AG04449 (cell line): ENCODE measurements at places on chromosomes 2 and 18.

- DNase-seq = no peak
Measured at GRCh38 chr2:61433606-61434005, 37.3 kb downstream of the USP34 start.

GRCh38 chr2:66303471-66303870 lies 131.5 kb upstream of the MEIS1 start:
- DNase-seq = no peak

- no peak for DNase-seq
Measured at GRCh38 chr2:85397925-85398331, 12.2 kb downstream of the CAPG start.

- no peak for DNase-seq
Measured at GRCh38 chr2:12538138-12538694, 178.5 kb upstream of the TRIB2 start.

- DNase-seq = no peak
Measured at GRCh38 chr2:70887550-70888246, 48.0 kb upstream of the ATP6V1B1 start.

DNA sequence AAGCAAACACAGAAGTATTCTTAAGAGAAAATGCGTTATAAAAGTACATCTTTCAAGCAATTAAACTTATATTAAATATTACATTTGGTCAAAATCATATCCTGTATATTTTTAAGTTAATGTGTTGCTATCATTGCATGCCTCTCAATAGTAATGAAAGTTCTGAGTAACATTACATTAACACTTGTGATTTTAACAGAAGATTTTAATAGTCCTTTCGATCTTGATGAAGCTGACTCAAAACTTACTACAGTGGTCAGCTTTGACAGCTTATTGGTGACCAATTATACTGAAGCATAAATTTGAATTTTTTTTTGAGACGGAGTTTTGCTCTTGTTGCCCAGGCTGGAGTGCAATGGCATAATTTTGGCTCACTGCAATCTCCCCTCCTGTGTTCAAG lies 303.3 kb downstream of the GALR1 start:
- DNase-seq = no peak

GRCh38 chr2:150126839-150127238 lies 360.6 kb downstream of the RND3 start:
- DNase-seq = no peak

- no peak for DNase-seq
Measured at GRCh38 chr2:61537277-61537949, 743 bp downstream of the XPO1 start.

DNA sequence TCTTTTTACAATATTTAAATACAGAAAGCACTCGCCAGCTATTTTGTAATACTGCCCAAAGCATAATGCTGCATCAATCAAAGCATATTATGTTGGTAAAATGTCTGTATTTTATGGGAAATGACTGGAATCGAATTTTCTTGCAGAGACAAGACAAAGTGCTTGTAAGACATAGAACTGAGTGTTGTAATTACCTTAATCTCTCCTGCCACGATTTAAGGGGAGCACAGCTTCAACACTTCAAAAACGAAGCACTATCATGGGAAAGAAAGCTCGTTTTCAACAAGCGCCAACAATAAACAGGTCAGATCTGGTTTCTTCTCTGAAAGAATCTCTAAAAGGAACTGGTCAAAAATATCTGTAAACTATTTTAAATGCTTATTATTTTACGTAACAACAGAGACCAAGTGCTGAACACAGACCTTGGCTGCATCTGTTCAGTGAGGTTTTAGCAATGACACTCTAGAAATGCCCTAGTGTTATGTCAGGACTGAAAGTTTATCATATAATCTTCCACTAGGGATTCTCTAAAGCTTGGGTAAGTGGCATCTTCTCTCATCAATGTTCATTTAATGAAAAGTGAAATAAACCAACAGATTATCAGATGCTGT lies 19.0 kb downstream of the RND3 start:
- no peak for DNase-seq

DNA sequence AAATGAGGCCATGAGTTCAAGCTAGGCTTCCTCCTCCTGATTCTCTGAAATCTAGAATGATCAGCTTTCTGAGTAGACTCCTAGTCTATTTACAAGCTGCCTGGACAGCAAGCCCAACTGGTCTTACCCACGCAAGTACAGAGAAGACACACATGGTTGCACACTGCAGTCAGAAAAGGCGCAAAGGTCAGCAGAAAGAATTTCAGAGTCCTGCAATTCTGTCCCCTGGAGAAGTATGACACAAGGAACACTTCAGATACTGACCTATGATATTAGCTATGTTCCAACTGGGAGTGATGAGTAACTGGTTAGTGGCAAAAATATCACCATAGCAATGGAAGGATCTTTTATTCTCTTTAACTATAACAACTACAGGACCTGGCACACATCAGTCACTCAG lies 336.1 kb upstream of the PKDCC start:
- DNase-seq = no peak

GRCh38 chr2:46669996-46670793 lies 190.8 kb downstream of the TMEM247 start:
- no peak for DNase-seq

DNA sequence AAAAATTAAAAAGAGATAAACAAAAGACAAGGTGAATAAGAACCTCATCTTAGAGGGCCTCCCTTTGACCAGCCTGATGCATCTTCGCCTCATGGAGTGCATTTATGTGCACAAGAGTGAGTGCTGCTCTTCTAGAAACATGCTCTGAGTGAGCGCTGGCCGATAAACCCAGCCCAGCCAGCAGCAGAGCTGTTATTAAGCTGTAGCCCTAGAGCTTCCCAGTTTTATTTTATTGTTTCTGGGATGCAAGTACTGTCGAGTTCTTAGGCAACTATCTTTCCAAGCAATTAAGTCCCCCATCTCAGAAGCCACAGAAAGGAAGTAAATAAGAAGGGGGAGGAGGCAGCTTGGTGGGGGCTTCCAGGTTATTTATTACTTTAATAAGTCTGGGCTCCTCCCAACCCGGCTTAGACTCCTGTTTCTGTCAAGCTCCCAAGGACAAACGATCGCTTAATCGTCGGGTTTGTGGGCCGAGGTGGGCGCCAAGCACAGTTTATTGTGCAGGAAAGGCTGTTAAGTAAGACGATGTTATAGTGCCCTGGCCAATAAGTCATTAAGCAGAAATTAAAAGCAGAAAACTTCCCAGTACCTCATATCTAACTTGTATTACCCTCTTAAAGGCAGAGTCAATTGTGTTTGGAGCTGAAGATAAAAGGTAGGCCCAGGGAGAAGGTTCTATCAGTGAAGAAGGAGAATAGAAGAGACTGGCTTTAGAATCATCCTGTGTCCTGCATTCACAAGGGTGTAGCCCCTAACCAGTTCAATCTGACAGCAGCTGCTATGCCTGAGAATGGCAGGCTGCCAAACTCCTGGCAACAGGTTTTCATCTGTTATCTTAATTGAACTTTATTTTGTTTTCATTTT lies 176.3 kb downstream of the PIK3C3 start:
- no peak for DNase-seq

DNA sequence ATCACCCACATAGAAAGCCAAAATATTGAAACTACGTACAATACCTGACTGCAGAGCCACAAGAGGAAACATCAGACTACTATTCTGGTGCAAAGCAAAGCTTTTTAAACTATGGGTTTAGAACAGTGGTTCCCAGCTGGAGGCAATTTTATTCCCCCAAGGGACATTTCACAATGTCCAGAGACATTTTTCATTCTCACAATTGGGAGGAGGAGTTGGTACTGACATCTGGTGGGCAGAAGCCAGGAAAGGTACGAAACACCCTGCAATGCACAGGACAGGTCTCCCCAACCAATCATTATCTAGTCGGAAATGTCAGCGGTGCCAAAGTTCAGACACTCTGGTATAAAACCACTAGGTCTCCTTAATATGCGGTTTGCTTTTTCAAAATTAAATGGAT lies 88.4 kb upstream of the ARL5A start:
- DNase-seq = no peak

GRCh38 chr2:59752071-59752470 lies 801.4 kb downstream of the BCL11A start:
- no peak for DNase-seq

DNA sequence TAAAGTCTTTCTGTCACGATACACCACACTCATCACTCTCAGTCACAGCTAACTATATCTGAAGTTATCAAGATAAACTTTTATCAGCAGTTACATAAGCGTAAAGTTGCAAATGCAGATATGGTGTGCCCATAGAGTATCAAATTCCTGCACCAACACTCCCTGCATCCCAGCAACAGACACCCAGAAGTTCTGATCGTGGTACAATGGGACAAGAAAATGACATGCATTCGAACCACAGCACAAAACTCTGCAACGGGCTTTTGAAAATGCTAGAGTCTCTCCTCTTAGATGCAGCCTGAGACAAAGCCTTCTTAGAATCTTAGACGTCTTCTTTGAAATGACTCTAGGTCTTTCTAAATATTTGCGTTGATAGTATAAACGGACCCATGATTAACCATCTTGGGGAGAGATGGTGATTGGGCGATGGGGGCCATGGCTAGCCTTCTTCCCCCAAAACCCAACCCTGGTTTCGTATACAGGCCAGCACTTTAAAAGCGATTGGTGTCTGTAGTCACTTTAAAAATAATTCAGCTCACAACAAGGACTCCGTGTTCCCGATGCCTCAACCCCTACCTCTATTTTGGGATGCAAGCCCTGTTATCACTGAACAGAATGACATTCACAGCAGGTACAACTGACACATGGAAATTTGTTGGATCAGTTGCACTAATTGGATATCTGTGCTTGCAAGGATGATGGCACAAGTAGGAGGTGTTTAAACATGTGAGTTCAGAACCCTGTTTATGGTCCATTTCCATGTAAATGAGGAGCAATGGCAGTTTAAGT lies 286.6 kb downstream of the MYT1L start:
- no peak for DNase-seq

DNA sequence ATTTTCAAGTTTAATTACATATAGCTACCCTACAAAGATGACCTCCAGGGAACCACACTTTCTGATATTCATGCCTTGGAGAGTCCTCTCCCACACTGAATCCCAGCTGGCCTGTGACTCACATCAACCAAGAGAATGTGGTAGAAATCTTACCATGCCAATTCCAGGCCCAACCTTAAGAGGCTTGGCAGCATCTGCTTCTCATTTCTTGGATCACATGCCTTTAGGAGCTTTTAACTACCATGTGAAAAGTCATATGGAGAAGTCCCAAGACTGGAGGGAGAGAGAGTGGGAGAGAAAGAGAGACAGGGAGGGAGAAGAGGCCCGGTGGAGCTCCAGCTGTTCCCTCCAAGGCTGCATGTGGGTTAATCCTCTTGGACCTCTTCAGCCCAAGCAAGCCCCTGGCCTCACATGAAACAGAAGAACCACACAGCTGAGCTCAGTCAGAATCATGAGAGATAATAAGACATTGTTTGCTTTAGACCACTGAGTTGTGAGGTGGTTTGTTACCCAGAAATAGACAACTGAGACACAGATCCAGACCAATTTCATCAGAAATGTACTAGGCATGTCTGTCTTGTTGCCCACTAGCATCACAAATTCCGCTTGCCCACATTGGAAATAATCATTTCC lies 190.7 kb downstream of the MTCL1 start:
- DNase-seq = peak; percentile 90

- DNase-seq = no peak
Measured at GRCh38 chr2:204329016-204329415, 216.3 kb upstream of the PARD3B start.

- no peak for DNase-seq
Measured at GRCh38 chr2:39136799-39137198, 15.9 kb upstream of the SOS1 start.

- no peak for DNase-seq
Measured at GRCh38 chr18:13180614-13181375, 37.8 kb upstream of the LDLRAD4 start.

GRCh38 chr2:71844967-71845366 lies 302.7 kb downstream of the CYP26B1 start:
- no peak for DNase-seq

DNA sequence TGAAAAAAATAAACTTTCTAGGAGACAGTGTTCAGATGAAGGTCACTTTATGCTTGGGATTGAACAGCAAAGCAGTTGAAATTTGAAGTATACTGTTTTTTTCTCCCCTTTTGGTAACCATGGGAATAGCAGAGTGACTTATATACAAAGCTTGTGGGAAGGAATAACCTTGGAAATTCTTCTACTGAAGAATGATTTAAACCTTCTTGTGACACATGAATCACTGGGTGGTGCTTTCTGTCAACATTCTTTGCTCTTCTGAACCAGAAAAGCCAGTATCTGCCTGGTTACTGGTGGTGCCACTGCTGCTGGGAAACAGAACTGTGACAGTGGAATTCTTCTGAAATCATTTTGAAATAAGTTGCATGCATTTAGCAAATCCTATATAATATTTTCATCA lies 39.4 kb upstream of the RND3 start:
- DNase-seq = peak; percentile 73

DNA sequence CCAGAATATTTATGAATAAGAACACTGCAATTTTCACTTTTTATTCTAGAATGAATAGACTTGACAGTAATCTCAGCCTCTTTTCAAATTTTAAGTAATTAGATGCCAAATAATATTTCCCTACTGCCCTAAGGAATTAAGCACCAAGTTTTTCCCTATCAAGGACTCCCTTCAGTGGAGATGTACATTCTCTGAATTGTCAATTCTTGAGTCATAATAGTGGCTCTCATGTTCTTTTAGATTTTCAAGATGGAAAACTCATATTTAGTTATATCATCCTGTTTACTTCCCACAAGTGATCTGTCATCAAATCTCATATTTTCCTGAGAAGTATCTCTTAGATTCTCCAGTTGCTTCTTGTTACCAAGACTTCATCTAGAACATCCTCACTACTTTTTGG lies 1248.9 kb upstream of the CHAC2 start:
- DNase-seq = no peak

DNA sequence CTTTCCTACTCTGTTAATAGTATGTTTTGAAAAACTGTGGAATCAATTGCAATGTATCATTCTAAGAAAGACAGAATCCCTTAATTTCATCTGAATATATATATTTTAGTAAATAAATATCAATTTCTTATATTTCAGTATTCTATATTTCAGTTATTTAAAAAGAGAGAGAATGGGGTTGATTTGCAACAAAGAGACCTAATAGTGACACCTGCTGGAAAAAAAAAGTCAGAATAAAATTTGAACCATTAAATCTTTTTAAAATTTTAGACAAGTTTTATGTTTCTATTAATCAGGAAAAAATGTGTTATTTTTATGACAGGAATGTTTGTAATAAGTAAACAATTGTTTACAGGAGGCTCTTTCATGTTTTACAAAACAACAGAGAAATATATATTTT lies 20.7 kb upstream of the CCNT2 start:
- no peak for DNase-seq
